A549 treated with AZD2906 at 1 μM for 4 hours (cell line): ENCODE measurements at places on chromosomes 5 and 9. TPM values are rescaled to one million over a fixed set of nuclear protein-coding genes. Genes with fewer than 3 reads are reported as not detected.

The OR1J2 gene
- total RNA-seq = 0.10 TPM in 1 of 5 replicates, not detected in the others

The BHMT2 gene
- total RNA-seq = not detected in 5 replicates

The SLC34A3 gene
- total RNA-seq = 0.03 to 0.15 TPM (median 0.10 TPM) in 4 of 5 replicates, not detected in the other

The MYO10 gene
- 31.7 to 41.8 TPM (median 34.2 TPM) in 5 replicates for total RNA-seq

The PCDHGA12 gene
- 0.01 TPM in 1 of 5 replicates, not detected in the others for total RNA-seq

The ARHGEF28 gene
- 10.5 to 12.0 TPM (median 11.4 TPM) in 5 replicates for total RNA-seq

The HRH2 gene
- total RNA-seq = 0.34 to 0.55 TPM (median 0.50 TPM) in 5 replicates

The FAM174A gene
- total RNA-seq = 12.0 to 15.6 TPM (median 14.0 TPM) in 5 replicates

The NLN gene
- total RNA-seq = 50.4 to 76.6 TPM (median 61.3 TPM) in 5 replicates
